ENCODE measurements at places on chromosomes 7 and 10.
A peak's percentile ranks its signal among the peaks of the same experiment; 100 is the strongest.

DNA sequence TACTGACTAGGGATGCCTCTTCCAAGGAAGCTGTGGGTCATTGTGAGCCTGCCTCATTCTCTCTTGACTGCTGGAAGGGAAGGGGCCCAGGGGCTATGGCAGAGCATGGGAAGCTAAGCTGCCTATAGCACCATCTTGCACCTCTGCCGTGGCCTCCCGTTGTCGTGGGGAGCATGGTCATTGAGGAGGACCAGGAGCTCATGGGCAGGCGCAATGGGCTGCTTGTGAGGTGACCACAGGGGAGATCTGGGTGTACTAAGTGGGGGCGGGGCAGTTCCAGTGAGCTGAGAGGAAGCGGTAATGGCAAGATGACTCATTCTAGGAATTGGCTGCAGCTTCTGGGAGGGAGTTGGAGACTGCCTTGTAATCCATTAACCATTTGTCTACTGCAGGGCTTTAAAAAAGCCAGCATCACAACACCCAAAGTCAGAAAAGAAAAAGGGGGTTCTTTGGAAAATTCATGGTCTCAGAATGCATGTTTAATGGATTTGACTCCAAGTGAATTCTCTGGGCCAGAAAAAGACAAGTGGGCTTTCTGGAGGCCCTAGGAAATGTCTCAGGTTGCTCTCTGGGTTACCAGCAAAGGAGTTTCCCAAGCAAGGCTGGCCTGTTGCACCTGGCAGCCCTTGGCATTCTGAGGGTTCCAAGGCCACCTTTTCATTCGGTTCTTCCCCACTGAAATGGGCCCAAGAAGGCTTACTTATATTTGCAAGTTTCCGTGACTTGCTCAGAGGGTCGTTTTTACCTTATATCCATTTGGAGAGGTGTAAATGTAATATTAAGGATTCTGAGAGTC, 3.6 kb downstream of the DUSP5 start:
- peak; percentile 63 for DNase-seq

- DNase-seq: no peak
Observed at GRCh38 chr7:99669782-99670181, 10.0 kb downstream of the CYP3A5 start.

- no peak for DNase-seq
Observed at GRCh38 chr7:120876922-120877321, 19.0 kb upstream of the TSPAN12 start.

GRCh38 chr7:107622429-107622828, 38.2 kb upstream of the SLC26A4 start:
- no peak for DNase-seq

GRCh38 chr10:80702143-80702542, 164.4 kb downstream of the SH2D4B start:
- no peak for DNase-seq

DNA sequence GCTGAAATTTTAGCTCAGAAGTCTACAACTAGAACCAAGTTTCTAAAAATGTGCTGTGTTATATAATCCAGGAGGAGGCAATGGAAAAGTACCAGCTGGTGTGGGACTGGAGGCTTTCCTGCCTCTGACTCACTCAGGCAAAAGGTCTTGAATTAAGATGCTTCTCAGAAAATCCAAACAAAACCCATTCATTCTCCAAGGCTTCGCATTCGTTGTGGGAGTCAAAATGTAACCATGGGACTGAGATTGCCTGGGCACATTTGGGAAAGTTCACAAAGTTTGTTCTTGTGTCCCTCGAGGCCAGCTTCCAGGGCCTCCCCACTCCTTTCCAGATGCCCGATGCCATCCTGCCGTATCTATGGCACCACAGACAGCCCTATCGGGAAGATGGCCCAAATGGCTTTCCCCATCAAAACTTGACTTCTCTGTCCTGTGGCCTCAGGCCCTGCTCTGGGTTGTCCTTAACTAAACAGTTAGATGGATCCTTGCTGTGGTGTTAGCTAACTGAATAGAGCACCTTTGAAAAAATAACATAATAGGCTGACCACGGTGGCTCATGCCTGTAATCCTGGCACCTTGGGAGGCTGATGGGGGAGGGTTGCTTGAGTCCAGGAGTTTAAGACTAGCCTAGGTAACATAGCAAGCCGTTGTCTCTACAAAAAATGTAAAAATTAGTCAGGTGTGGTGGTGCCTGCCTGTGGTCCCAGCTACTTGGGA, 180.5 kb downstream of the PFKFB3 start:
- no peak for DNase-seq

DNA sequence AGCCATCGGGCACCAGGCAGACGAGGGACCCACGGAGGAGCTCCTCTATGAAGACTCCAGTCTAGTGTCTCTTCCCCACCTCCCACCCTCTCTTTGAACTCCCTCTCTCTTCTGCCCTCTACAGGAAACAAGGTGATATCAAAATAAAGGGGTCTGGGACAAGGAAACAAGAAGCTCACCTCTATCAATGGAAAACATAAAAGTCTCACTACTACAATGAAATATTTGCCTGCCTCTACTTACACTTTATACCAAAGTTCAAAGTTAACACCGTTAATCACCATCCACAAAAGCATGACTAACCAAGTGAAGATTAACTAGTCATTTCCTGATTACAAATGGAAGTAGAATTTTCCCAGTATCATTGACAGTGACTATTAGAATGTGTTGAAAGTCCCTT, 82.2 kb downstream of the PARD3 start:
- DNase-seq: no peak

DNA sequence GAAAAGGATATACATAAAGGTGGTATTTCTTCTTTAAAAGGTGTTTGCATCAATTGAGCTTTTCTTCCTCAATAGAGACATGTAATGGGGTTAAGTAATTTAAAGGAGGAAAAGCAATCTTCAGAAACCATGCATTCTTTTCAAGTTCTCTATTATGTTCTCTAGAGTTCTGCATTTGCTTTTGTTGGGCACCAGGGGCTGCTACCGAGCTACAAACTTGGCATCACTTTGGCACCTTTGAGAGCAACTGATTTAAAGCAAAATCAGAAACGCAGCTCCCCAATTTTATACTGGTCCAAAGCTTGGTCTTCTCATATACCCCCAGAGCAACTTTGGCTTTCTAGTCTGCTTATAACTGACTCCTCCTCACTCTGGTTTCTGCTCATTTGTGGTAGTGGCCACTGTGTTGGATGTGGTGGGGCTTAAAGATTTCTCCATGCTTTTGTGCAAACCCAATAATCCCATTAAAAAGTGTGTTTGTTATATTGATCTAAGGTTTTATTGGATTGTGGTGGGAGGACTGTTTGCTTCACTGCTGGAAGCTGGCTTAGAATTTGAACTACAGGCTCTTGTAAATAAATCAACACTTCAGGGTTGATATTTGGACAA, 712.1 kb downstream of the PHTF2 start:
- DNase-seq: no peak

Data from activated naive CD8-positive, alpha-beta T cell treated with anti-CD3 and anti-CD28 coated beads for 36 hours (primary cell).